CD4-positive, alpha-beta T cell treated with Interferon alpha-2 for 1 hour (primary cell): ENCODE measurements at places on chromosomes 4 and X.
A peak's percentile ranks its signal among the peaks of the same experiment; 100 is the strongest.

DNA sequence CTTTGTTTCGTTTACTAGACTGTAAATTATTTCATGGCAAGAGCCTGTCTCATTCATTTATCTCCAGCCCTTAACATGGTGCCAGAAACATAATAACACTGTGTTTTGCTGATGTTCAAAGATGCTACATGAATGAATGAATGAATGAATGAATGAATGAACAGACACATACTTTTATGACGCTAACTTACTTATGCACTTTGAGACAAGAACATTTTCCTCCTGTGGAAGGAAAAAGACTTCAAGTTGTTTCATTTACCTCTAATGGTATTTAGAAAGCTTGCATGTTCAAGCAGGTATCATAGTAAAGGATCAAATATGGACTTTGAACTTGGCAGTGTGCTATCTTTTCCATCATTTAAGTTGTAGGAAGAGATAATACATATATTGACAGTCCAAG, 131.6 kb downstream of the GLRA2 start:
- DNase-seq = no peak

- no peak for DNase-seq
Measured at GRCh38 chr4:46370531-46370930, 19.4 kb downstream of the GABRA2 start.

DNA sequence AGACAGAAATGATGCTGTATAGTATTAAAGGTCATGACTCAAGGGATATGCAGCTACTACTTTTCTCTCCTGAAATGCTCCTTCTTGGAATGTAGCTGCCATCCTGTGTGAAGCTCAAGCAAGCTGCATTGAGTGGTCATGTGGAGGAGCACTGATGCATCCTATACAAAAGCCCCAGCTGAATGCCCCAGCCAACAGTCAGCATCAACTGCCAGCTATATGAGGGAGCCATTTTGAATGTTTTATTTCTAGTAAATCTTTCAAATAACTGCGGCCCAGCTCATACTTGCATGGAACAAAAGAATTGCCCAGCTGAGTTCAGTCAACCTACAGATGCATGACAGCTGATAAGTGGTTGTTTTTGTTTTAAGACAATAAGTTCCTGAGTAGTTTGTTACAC, 165.0 kb upstream of the GEMIN8 start:
- no peak for DNase-seq

DNA sequence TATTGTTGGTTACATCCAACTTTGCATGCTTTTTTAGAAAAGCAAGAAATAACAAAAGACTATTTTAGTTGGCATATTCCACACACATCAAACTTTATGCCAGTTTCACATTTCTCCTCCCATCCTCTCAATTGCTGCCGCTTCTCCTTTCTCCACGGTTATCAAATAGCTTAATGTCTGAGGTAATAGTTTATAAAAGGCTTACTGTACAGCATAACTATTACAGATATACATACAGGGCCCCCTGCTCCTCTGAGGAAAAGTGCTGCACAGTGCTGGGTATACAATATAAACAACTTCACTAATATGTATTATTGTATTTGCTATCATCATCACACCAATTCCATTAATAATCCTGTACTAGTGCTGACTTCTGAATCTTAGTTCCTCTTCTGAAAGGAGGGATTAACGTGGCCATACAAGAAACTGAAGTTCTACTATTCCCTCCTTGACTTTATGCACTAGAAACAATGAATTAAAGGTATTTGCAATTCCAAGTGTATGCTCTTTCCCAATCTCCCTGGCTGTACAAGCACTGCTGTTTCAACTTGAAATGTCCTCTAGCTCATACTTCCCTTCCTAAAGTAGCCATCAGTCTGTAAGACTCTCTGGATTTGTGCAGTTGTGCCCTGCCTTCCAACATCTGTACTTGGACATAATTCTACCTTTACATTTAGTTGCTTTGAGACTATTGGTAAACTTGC, 2.5 kb downstream of the CCNI start:
- no peak for DNase-seq

GRCh38 chrX:154742613-154743012, 8.3 kb downstream of the GAB3 start:
- DNase-seq = no peak

GRCh38 chr4:173934933-173935620, 348.4 kb downstream of the FBXO8 start:
- no peak for DNase-seq

DNA sequence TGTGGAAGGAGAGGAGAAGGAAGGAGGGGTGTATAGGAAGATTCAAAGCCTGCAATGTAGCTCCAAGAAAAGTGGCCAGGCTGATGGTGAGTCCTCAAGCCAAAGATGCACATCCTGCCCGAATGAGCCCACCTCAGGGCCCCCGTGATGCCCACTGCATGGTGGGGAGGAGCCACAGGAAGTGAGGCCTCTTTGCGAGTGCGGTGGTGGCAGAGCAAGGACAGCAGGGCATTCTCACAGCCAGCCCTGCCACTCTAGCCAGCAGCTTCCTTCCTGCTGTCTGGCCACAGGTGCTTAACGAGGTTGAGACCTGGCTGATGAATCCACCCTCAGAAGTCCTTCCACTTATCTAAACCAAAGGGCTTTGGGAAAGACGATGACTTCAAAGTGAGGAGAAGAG, 55.8 kb downstream of the BCOR start:
- DNase-seq = no peak

GRCh38 chr4:183370786-183371185, 48.6 kb upstream of the CLDN24 start:
- DNase-seq = no peak

GRCh38 chrX:13688958-13689740, at the start of gene RAB9A:
RAB9A (plus strand) TSS chrX:13689128; CDS start chrX:13708747, 19,619 bp downstream.
- peak; percentile 74 for DNase-seq

DNA sequence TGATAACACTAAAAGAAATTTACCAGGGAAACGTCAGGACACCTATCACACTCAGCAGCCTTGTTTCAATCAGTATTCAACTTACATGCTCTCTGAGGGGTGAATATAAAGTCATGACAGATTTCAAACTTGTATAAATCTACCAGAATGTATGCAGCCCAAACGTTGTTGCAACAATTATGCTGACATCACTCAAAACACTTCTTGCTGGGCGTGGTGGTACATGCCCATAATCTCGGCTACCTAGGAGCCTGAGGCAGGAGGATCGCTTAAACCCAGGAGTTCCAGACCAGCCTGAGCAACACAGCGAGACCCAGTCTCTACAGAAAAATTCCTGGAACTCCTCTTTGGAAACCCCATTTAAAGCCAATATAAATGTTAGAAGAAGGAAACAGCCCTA, 266.6 kb upstream of the GPC4 start:
- DNase-seq = no peak

DNA sequence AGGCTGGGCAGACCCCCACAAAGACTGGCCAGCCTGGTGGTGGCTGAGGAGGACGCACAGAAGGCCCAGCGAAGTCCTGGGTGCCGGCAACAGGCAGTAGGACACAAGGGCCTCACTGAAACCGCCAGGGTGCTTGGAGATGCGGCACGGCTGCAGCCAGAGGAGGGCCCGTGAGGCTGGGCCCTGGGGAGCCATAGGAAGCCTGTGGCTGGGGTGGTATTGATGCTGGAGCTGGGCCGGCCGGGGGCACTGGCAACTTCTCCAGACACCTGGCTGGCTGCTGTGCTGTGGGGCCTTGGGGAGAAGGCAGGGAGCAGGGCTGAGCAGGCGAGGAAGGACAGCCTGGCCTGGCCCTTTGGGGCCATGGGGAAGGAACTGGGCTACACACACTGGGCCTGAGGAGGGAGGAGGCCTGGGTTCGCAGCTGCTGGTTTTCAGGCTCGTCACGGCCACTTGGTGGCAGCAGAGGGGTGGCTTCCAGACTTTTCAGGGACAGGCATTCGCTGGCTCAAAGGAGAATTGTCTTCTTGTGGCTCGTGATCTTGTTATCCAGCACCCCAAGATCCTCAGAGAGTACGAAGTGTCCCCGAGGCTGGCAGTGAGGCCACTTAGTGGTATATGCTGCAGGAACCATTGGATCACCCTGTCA, 37.2 kb downstream of the ATP2B3 start:
- DNase-seq = peak; percentile 61

DNA sequence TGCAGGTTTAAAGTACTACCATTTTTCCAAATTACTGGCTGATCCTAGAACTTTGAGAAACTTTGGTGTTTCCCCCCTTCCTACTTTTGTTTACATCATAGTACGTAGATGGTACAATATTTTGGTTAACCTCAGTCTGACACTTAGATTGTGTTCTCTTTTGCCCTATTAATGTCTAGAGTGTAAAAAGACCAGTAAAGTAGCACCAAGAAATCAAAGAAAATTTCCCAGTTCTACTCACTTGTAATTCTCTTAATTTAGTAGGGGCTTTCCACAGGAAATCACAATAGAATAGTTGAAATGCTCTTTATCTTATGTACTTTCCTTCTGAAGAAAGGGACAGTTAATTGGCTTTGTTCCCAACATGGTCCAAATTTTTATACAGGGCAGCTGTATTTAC, 51.6 kb downstream of the NFKB1 start:
- no peak for DNase-seq

GRCh38 chrX:16312761-16313623, 145.7 kb downstream of the MAGEB17 start:
- DNase-seq = no peak
